Stimulated activated CD4-positive, alpha-beta T cell treated with anti-CD3 and anti-CD28 coated beads, Interleukin-4, amount 100 ng/mL, for 48 hours (primary cell): ENCODE measurements at places on chromosomes 12 and 14.

GRCh38 chr12:130117233-130117632 lies 45.0 kb upstream of the FZD10 start:
- DNase-seq = no peak

- no peak for DNase-seq
These were observed 675 bp downstream of the NEDD8 start for GRCh38 chr14:24231263-24232120.

DNA sequence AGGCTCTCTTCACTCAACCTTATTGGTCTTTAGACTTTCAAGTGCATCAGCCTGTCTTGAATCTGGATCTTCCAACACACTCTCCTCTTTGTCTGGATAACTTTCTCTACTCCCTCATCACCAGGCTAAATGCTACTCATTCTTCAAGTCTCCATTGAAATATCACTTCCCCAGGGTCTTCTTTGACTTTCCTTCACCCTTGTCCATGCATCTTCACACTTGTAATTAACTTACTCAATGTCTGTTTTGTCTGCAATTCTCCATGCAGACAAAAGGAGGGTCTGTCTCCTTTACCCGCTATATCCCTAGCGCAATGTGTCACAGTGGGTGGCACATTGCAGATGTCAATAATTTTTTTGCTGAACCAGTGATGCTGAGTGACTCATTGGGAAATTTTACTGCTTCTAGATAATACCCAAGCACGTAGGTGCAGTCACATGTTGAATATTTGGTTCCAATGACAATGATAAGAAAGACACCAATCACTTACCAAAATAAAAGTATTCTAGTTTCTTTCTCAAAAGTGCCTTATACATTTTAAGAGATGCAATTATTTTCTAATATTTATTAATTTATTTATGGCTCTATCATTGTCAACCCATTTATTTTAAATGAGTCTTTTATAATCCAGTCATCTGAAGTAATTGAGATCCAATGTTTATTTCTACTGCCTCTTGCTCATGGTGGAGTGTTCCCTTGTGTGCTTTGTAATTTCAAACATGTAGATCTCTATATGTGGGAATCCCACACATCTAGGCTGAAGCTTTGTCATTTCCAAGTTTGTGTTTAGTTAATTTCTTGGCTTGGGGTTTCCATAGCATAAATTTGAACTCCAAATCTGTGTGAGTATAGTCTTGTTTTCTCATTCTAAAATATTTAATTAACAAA lies 21.7 kb upstream of the RFC5 start:
- DNase-seq = no peak

- no peak for DNase-seq
These were observed 378.4 kb downstream of the SEC23A start for GRCh38 chr14:38724621-38725020.

GRCh38 chr12:98719515-98720504 lies 74.7 kb downstream of the APAF1 start:
- DNase-seq = no peak

GRCh38 chr14:101175731-101176534 lies 272.4 kb upstream of the RTL1 start:
- DNase-seq = no peak

- no peak for DNase-seq
These were observed 115.2 kb downstream of the KSR2 start for GRCh38 chr12:117853600-117853999.

DNA sequence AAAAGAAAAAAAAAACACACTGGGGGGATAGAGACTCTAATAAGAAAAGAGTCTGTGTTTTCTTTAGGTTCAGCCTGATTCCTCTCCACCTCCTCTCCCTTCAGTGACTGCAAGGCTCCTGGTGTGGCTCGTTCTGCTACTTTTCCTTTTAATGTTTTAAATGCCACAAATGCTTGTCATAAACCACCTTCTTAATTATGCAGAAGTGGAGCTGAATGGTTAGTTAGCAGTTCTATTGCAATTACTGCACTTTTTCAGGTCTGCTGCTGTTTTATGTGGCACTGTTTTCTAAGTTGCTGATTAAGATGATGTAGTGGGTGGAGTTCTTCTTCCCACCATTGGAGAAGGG lies 878.1 kb downstream of the DIO2 start:
- DNase-seq = no peak

- DNase-seq = no peak
These were observed 41.7 kb upstream of the NID2 start for GRCh38 chr14:52110441-52111086.

GRCh38 chr12:52054231-52054832 lies 3.1 kb downstream of the NR4A1 start:
- no peak for DNase-seq

GRCh38 chr12:15924956-15925355 lies 13.8 kb downstream of the DERA start:
- no peak for DNase-seq

GRCh38 chr12:46794593-46795190 lies 31.1 kb downstream of the SLC38A4 start:
- no peak for DNase-seq

DNA sequence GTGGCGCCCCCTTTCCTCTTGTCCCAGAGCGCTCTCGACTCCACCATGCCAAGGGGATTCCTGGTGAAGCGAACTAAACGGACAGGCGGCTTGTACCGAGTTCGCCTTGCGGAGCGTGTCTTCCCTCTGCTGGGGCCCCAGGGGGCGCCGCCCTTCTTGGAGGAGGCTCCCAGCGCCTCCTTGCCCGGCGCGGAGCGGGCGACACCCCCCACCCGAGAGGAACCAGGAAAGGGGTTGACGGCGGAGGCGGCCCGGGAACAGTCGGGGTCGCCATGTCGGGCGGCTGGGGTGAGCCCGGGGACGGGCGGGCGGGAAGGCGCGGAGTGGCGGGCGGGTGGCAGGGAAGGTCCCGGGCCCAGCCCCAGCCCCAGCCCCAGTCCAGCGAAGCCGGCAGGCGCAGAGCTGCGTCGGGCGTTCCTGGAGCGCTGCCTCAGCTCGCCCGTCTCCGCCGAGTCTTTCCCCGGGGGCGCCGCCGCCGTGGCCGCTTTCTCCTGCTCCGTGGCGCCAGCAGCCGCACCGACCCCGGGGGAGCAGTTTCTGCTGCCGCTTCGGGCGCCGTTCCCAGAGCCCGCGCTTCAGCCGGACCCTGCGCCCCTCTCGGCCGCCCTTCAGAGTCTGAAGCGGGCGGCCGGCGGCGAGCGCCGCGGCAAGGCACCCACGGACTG lies 376 bp downstream of the INSM2 start:
- DNase-seq = no peak

DNA sequence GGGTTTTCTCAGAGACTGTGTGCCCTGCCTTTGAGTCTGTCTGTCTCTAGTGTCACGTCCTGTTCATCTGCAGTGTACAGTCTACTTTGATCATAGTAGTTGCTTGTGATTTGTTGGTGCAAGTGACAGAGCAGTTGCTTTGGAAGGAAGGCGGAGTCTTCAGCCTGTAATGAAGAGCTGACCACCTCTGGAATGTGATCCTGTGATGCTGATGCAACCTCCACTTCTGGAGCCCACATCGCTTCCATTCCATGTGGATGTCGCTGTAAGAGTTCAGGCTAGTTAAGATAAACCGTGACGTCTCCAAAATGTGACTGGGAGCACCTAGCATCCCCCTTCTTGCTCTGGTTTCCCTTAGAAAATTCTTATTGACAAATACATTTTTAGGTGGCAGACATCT lies 51.8 kb downstream of the PELI2 start:
- DNase-seq = no peak

- DNase-seq = no peak
These were observed 5.8 kb downstream of the HNRNPA1 start for GRCh38 chr12:54286042-54287030.

DNA sequence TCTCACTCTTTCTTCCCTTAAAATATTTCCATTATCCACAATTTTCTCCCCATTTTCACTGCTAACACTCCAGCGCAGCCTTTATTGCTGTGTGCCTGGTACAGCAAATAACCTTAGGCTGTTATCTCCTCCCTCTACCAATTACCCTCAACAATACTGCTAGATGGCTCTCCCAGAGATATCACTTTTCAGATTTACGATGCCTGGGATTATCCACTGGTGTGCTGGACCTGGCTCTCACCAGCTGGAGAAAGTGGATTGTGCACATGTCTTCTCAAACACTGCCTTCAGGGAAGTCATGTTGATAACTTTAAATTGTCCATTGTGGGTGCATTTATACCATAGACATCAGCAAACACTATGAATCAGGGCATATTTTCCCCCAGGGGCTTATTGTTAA lies 101.9 kb upstream of the ADAMTS20 start:
- no peak for DNase-seq

DNA sequence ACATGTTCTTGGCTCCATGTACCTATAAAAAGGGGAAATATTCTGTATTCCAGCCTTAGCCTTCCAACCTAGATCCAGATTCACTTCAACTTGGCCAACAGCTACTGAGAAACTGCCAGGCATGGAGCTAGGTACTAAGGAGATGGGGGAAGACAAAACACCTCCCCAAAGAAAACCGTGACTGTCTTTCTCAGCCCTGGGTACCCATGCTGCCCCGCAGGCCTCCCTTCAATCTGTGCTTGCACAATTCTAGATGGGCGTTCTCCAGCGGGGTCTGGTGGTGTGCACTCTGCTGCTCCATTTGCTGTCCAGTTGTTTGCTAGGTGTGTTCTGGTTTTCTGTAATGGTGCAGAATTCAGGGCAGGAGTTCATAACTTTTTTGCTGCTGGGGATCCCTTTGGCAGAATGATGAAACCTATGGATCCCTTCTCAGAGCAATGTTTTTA lies 817 bp upstream of the KRT4 start:
- DNase-seq = no peak

- no peak for DNase-seq
These were observed 1.1 kb upstream of the ZNF219 start for GRCh38 chr14:21099596-21099985.

DNA sequence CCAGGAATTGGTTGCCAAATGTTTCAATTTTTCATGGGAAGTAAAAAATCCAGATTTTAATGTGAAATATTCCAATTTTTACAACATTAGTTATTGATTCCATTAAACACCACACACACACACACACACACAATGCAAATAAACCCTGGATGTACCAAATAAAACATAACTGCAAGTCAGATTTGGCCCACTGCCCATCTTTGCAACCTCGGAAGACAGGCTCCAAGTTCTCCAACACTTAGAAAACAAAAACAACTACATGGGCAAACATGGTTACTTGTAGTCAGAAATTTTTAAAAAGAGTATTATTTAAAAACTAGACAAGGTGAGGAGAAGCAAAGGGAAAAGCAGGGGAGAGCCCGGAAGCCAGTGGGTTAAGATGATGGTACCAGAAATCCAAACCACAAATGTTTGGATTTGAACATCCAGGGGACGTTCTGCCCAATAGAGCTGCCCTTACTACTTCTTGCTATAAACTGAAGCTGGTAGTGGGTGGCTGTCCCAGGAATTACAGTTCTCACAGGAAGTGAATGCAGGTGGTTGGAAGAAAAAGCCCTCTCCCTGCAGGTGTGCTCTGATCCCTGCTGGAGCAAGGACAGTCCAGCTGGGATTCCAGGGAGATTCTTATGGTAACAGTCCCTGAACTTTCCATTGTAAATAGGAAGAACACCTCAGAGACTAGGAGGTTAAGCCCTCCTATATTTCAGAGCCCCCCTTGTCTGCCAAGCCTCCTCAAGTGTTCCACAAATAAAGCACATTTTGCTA lies 111.7 kb downstream of the SLC25A21 start:
- no peak for DNase-seq

- DNase-seq = no peak
These were observed 255.0 kb upstream of the NPAS3 start for GRCh38 chr14:32683679-32684078.

- no peak for DNase-seq
These were observed 56.6 kb downstream of the RNF34 start for GRCh38 chr12:121456551-121456950.

DNA sequence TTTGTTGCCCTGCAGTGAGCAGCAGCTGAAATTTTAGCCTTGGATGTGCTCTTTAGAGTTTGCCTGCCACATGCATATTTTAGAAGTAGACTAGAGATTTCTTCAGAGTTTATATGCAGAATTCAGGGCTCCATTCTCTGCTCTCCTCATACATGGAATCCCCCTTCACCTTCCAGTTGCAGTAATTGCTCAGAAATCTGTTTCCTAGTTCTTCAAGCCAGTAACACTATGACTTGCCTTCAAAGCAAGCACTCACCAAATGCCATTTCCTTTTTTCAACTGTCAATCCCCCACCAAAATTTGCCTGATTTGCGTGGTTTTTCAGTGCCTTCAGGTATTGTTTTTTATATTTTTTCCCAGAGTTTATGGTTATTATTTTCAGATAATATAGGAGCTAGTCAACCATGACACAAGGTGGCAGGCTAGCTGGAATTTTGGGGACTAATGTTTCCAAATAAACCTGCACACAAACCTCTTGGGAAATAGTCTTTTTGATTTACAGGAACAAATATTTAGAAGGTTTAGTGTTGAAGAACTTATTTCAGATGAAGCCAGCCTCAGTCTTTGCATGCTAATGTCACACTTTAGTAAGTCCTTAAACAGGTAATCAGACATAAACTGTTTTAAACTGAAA lies 79.2 kb downstream of the ASCL1 start:
- no peak for DNase-seq

DNA sequence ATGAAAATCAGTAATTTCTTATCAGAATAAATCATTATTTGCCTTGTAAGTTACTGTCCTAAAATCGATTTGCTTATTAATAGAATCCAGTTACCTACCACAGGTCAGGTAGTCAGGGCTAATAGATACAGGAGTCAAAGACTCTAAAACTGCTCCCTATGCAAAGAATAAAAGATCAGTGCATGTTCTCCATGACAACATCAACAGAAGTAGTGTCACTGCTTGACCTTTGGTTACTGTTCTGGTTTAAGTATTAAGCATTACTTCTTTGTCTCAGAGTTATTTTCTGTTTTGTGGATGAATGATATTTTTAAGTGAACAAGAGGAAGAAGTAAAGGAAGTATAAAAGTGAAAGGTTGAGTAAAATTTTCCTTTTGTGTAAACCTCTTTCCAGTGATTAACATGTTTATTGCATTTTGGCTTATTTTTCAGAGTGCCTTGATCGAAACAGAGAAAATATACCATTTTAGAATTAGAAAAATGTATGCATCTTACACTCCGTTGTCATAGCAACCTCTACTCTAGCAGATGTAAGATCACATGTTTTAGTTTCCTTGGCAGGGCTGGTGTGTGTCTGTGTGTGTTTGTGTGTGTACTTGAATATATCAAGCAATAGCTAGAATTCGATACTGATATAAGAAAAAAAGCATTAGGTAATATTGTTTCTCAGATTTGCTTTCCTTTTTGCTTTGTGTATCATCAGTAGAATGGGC lies 44.7 kb downstream of the ABCD2 start:
- DNase-seq = no peak

- DNase-seq = no peak
These were observed 59.3 kb downstream of the C14orf132 start for GRCh38 chr14:96098309-96098998.

GRCh38 chr14:91415794-91416743 lies 1.6 kb downstream of the CCDC88C start:
- DNase-seq = peak; percentile 62

GRCh38 chr12:75533239-75533638 lies 21.8 kb upstream of the KRR1 start:
- DNase-seq = no peak

DNA sequence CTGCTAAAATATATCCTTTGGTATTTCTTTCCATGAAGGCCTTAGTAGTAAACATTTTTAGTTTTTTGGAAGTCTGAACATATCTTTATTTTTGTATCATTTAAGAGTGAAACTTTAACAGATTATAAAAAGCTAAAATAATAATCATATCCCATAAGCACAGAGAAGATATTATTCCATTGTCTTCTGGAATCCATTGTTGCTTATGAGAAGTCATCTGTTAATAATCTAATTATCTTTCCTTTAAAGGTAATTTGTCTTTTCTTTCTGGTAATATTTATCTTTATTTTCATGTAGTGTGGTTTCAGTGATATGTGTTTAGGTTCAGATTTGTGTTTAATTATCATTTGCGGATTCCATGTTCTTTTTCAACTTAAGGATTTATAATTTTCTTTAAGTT lies 261.7 kb downstream of the MSRB3 start:
- DNase-seq = no peak
